ENCODE measurements at places on chromosomes 6 and 20.

GRCh38 chr6:117265410-117266256 lies at the start of gene VGLL2:
VGLL2 (plus strand) TSS chr6:117265558; CDS start chr6:117265764, 206 bp downstream.
- DNase-seq, result peak; percentile 60

DNA sequence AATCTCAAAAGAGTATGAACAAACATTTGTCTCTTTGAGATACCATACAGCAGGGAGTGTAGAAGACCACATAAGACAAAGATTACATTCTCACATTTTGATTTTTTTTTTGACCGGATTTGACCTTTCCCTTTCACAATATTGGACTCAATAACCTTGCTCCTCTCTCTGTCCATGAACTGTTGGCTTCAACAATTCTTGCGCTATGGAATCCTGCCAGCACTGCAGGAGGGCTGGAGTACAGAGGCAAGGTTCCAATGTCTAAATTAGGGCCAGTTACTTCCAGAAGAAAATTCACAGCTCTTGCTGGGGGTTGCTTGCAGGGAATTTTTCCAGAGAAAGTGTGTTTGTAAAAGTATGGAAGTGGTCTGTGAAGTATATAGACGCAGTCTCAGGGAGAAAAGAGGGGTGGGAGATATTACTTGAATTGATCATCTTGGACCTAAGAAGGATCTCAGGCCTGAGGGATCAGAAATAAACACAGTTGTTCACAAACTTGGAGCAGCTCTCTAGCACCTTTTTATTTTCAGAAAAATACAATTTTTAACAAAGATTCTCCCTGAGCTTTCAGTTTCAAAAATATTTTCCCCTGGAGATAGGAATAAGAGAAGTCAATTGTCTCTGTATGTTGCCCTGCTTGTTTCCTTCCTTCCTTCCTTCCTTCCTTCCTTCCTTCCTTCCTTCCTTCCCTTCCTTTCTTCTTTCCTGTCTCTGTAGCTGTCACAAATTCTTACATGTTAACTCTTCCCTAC lies 765.9 kb downstream of the BCKDHB start:
- DNase-seq, result no peak

- no peak for DNase-seq
Observed at GRCh38 chr6:91106083-91106482, 519.2 kb upstream of the MAP3K7 start.

GRCh38 chr20:9021216-9021615 lies 47.7 kb upstream of the PLCB4 start:
- no peak for DNase-seq

GRCh38 chr6:63572747-63573075 lies 431 bp downstream of the LOC128125822 start:
- DNase-seq, result peak; percentile 23

DNA sequence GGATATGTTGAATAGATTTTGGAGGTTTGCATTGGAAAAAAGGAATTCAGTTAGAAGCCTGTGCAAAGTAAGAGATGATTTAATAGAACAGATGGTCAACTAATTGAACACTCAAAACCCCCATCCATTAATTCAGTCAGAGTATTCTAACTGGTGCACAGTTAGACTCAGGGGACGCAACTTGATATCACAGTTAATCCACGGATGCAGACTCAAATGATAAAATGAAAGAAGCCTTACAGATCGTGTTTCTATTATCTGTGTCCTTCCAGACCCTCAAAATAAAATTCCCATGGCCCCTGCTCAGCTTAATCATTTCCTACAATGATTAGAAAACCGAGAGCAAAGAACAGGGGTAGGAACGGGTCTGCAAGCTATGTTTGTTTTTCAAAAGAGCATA lies 45.4 kb upstream of the DTNBP1 start:
- DNase-seq, result no peak

- no peak for DNase-seq
Observed at GRCh38 chr6:13113376-13113775, 215.0 kb downstream of the TBC1D7 start.

GRCh38 chr20:20702330-20703245 lies 9.9 kb downstream of the RALGAPA2 start:
- DNase-seq, result no peak

DNA sequence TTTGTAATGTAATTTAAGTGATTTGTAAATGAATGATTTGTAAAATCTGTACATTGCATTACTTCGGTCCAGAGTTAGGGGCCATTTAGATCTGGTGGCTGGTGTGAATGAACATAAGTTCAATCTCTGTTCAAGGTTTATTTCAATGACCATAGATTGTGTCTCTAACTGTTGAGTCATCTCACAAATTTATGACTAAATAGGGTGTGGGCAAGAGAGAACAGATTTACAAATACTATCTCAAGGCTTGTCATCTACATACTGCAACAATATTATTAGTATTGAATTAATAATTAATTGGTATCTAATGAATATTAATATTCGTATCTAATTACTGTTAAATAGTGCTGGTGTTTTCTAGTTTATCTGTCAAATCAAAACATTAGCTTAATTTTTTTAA lies 115.3 kb upstream of the EDN1 start:
- DNase-seq, result no peak

DNA sequence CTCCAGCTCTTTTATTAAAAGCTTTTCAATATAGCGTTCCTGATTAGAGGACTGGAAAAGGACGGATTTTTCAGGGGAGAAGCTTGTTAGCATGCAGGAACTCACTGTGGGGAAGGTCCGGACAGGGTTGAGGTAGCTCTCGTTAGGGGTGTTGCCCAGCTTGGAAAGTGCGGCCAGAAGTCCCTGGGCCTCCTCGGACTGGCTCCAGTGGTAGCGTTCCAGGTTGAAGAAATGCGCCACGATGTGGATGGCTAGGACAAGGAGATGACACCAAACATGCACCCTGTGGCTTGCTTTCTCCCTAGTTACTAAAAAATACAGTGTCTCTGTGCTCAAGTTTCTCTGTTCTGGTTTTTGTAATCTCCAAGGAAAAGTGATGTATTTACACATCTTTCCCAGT lies 12.5 kb downstream of the NOX3 start:
- no peak for DNase-seq

DNA sequence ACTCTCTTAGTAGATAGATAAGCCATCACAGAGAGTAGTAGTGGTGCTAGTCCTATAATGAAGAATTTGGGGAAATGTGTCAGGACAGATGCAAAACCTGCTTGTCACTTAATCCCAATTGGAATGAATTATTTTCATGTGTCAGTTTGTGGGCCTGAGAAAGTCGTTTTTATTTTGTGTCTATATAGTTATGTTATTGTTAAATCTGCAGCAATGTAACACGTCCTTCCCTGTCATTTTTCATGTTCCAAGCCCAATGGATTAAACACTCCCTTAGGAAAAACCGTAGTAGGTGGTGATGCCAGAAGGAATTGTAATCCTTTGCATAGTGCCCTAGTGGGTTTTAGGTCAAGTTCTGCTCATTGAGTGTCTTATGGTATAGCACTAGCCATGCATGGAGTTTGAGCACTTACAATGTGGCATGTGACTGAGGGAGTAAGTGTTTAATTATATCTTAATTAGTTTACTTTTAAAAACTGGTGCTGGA lies 105.9 kb upstream of the PRSS16 start:
- no peak for DNase-seq

GRCh38 chr6:111679126-111679858 lies 73.6 kb upstream of the TRAF3IP2 start:
- DNase-seq, result no peak

- no peak for DNase-seq
Observed at GRCh38 chr20:34055290-34055689, 56.8 kb downstream of the EIF2S2 start.
